Large intestine (tissue), 12 donors: ENCODE measurements at places on chromosomes 4 and X. TPM values are rescaled to one million over a fixed set of nuclear protein-coding genes. Genes with fewer than 3 reads are reported as not detected.

DNA sequence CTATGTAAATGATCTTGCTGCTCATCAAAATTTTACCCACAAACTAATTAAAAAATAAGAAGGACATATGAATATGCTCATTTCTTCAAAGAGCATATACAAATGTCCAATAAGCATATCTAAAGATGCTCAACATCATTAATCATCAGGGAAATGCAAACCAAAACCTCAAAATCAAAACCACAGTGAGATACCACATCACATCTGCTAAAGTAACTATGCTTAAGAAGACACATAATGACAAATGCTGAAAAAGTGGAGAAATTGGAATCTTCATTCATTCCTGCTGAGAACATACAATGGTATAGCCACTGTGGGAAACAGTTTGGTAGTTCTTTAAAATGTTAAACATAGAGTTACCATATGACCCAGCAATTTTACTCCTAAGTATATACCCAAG, 81.9 kb downstream of the AFF2 start:
- no peak for DNase-seq

DNA sequence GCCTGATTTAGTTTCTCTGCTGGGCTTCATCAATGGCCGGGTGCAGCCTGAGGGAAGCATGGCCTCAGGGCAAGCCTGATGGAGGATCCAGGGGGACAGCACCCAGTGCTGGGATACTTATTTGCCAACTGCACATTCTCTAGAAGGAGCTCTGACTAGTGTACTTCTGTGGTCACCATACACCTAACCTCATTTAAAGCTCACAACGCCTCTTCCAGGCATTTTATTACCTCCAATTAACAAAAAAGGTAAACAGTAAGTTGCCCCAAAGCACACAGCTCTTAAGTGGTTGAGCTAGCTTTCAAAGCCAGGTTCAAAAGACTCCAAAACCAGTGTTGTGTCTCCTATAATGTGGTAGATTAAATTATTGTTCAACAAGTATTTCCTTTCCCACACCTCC, 26.8 kb upstream of the ATXN3L start:
- no peak for DNase-seq

GRCh38 chr4:53716011-53716410, 124.7 kb upstream of the LNX1 start:
- no peak for DNase-seq

DNA sequence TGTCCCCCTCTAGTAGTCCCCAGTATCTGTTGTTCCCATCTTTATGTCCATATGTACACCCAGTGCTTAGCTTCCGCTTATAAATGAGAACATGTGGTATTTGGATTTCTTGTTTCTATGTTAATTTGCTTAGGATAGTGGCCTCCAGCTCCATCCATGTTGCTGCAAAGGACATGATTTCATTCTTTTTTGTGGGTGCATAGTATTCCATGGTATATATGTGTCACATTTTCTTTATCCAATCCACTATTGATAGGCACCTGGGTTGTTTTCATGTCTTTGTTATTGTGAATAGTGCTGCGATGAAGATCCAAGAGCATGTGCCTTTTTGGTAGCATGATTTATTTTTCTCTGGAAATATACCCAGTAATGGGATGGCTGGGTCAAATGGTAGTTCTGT, 6.3 kb downstream of the RAP1GDS1 start:
- DNase-seq, result no peak

- no peak for DNase-seq
These were observed 7.0 kb upstream of the EREG start for GRCh38 chr4:74357965-74358364.

- peak; percentile 20 for DNase-seq
These were observed 122.6 kb downstream of the SHISA3 start for GRCh38 chr4:42519803-42520417.

- DNase-seq, result no peak
These were observed 10.3 kb upstream of the LSM6 start for GRCh38 chr4:146165221-146165620.

DNA sequence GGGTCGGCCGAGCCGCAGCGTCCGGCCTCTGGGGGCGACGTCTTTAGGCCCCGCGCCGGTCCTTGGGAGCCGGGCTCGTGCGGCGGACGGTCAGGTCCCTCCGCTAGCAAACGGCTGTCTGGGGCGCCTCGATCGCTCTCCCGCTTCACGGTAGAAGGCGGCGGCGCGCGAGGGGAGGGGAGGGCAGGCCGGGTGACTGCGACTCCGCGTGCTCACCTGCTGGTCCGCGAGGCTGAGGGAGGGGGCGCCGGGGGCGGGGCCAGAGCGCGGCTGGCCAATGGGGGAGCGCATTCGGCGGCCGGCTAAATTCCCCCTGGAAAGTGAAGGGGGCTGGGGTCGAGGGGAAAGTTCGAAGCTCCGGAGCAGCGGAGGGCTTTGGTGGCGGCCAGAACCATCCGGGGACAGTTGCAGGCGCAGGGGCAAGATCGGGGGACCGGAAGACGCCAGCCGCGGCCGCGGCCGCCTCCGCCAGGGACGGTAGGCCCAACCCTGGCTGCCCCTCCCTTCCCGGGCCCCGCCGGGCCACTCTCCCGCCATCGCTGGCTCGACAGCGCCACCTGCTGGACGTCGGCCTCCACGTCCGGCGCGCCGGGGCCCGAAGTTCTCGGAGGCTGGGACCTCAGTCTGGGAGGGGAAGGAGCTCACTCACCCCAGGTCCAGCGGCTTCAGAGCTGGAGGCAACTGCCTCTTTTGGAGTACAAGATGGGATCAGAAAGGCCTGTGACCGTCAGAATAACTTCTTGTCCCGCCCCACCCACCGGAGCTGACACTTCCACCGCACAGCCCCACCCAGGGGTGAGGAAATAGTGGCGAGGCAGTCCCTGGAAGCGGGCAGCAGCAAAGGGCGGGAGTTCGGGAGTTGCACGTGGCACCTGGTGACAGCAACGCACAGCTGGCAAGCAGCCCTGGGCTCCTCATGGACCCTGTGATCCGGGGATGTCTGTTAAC, 49.9 kb downstream of the ELF4 start:
- DNase-seq, result peak; percentile 56

The GAGE12D gene
- not detected for polyA plus RNA-seq

The BEND4 gene
- 1.2 TPM for polyA plus RNA-seq

The IRS4 gene
- polyA plus RNA-seq, result 0.12 TPM
